CD4-positive, CD25-positive, alpha-beta regulatory T cell (primary cell): ENCODE measurements at places on chromosomes 6 and 20.

- no peak for DNase-seq
Observed at GRCh38 chr6:135887069-135887468, 35.6 kb downstream of the PDE7B start.

DNA sequence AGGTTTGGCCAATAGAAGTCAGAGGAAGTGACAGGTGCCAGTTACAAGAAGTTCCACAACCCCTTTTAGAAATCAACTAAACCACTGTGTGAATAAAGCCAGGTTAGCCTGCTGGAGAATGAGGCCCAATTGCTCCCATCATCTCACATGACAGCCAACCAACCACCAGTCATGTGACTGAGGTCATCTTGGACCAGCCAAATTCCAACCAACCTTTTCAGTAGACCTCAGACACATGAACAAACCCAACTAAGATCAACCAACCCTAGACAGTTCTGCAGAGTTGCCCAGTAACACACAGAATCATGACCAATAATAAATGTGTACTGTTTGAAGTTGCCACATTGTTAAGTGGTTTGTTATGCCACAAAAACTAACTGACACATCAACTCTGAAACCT lies 44.6 kb upstream of the GGTLC1 start:
- peak; percentile 16 for DNase-seq

DNA sequence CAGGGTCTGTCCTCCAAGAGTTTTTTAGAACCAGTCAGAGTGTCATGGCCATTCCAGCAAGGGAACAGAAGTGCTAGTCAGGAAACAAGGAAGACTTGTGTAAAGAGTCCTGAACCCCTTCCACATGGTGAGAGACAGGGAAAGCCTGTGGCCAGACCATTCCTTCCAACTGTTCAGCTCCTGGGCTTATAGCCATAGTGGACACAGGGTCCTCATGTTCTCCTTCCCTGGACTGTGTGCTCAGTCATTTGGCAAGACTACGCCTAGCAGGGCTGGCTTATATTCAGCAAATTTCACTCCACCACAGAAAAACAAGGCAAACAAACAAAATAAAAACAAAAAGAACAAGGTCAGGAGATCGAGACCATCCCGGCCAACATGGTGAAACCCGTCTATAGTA lies 60.5 kb downstream of the NRN1 start:
- no peak for DNase-seq

DNA sequence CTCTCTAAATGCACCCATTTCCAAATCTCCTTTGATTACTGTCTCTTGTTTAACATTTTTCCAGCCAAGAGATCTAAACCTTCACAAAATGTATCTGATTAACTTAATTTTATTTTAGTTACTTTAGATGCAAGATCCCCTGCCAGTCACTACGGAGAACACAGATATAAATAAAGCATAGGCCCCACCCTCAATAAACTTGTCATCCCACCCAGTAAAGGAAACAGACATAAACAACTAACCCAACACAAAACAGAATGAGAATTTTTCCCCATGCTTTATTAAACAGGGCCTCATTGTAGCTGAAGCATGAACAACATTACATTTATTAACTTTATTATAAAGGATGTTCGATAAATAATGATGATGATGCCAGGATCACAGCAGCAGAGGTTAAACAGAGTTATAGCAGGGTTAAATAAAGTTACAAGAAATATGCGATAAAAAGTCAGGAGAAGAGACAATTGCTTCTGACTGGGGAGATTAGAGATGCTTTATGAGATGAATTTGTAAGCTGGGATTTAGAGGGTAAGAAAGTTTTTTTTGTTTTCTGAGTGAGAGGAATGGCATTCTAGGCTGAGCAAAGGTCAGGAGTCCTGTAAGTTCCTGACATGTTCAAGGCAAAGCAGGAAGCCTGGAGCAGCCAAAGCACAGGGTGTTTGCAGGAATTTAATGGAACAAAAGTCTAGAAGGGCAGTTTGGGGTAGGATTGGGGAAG lies 41.1 kb downstream of the TFAP2A start:
- no peak for DNase-seq

- no peak for DNase-seq
Observed at GRCh38 chr6:105345506-105345905, 57.4 kb downstream of the PREP start.

- DNase-seq, result no peak
Observed at GRCh38 chr6:113082745-113083144, 735.6 kb downstream of the RFPL4B start.

GRCh38 chr20:16476032-16476431 lies 97.2 kb downstream of the KIF16B start:
- DNase-seq, result no peak
